ENCODE measurements at places on chromosomes 12 and 14. TPM values are rescaled to one million over a fixed set of nuclear protein-coding genes. Genes with fewer than 3 reads are reported as not detected.

Gene ZC3H10
- 3.2 TPM for total RNA-seq

Gene TRMT5
- total RNA-seq: 16.5 TPM

Gene LGR5
- not detected for total RNA-seq

Gene KLRG1
- 1.8 TPM for total RNA-seq

Gene FAIM2
- not detected for total RNA-seq

Gene GPR132
- total RNA-seq: 0.43 TPM

Gene RPGRIP1
- 0.23 TPM for total RNA-seq

Gene FIGNL2
- 0.32 TPM for total RNA-seq

Gene TAS2R8
- total RNA-seq: not detected

Gene KLRC2
- 2.1 TPM for total RNA-seq

Gene WIF1
- total RNA-seq: not detected

Gene GPD1
- total RNA-seq: 0.19 TPM

Gene CLEC4D
- not detected for total RNA-seq

Gene RPL10L
- total RNA-seq: not detected

Gene CEBPE
- not detected for total RNA-seq

Gene DTX1
- 0.42 TPM for total RNA-seq

Gene FAM181A
- total RNA-seq: not detected

Gene LTBP2
- 8.0 TPM for total RNA-seq

Gene SDSL
- 22.0 TPM for total RNA-seq

Gene INHBC
- not detected for total RNA-seq

Gene CLEC1B
- total RNA-seq: not detected

Gene OTOGL
- total RNA-seq: not detected

Gene DUSP6
- 7.9 TPM for total RNA-seq

Gene RHEBL1
- 4.9 TPM for total RNA-seq

Gene TAS2R19
- not detected for total RNA-seq

Gene SLC4A8
- total RNA-seq: 1.0 TPM

Gene ATF7IP
- total RNA-seq: 6.0 TPM

Gene HNF1A
- total RNA-seq: 3.7 TPM

Gene TAS2R30
- not detected for total RNA-seq

Gene PGF
- 2.7 TPM for total RNA-seq

Gene KRT73
- total RNA-seq: not detected
